Muscle of arm (tissue), 14 donors: ENCODE measurements at places on chromosomes 11 and 22. TPM values are rescaled to one million over a fixed set of nuclear protein-coding genes. Genes with fewer than 3 reads are reported as not detected.

GRCh38 chr11:123334925-123335324 lies 95.1 kb upstream of the GRAMD1B start:
- no peak for DNase-seq

DNA sequence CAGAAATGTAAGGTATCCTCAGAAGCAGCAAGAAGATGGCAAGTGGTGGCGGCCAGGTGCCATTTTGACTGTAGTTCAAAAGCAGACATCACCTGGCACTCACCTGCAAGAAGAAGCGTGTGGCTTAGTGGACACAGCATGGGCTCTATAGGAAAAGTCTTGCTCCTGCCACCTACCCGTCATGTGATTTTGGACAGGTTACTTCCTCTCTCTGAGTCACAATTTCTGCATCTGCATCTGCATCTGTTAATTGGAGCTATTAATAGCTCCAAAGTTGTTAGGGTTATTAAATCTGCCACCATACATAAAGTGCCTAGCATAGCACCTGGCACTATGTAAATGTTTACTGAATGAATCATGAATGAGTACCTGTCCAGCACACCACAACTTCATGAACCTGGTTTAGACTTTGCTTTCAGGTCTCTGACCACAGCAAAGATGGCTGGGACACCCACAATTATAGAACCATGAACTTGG lies 16.8 kb downstream of the RAB30 start:
- no peak for DNase-seq

DNA sequence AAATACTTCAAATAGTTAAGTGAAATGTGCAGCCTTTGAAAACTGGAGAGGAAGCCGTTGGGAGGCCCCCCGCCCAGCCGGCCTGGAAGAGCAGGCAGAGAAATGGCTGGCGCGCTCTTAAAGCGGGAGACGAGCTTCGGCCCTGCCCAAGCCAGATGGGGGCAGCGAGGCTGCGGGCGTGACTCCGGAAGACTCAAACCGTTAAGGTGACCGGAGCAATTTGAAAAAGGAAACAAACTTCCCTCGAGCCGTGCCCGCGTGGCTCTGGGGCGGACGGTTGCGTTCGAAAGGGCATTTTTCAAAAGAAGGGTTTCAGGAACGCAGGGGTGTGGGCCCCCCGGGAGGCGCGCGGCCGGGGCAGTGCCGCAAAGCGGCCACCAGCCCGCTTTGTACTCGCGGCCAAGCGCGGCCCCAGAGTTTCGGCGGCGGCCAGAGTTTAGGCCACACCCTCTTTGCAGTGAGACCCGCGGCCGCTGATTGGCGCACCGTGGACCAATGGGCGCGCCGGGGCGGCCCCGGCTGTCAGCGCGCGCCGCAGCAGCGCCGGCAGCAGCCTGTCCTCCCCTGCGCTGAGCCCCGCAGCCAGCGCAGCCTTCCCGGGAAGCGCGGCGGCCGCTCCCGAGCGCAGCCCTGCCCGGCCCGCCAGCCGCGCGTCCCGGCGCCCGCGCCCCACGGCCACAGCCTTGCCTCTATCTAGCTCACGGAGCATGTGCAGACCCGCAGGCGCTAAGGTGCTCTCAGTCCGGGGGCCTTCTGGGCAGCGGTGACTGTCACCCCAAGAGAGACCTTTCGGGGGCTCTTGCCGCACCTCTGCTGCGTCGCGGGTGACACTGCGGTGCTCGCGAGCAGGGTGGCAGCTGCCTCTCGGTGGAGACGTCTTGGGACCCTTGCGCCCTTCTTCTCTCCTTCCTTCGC lies at the start of gene NAV2:
Gene NAV2, plus strand, starts transcription at position 557 of the 915 bp plus-strand sequence. CDS start 859 bp downstream, outside the sequence.
- DNase-seq, result peak; percentile 90

GRCh38 chr22:47287516-47287915 lies 525.1 kb downstream of the TBC1D22A start:
- DNase-seq, result no peak

GRCh38 chr22:42904050-42904449 lies 47.0 kb upstream of the ARFGAP3 start:
- DNase-seq, result no peak

ROBO4 gene
- 27.7 TPM for polyA plus RNA-seq

JAML gene
- polyA plus RNA-seq, result 2.9 TPM

DNA sequence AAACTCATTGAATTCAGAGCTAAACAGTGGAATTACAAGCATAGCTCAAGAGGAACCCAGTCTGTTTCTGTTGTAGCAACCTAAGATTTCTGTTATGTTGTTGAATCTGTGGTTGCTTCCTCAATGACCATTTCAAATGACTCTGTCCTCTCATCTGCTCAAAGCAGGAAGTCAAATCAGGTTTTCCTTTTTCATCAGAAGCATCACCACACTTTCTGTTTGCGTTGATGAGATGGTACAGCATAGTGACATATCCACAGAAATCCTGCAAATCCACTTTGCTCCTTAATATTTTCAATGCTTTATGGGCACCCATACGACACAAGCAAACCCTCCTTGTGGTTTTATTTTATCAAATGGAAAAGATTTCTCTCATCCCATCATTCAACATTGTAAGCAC lies 12.6 kb upstream of the UCP2 start:
- DNase-seq, result no peak

DNA sequence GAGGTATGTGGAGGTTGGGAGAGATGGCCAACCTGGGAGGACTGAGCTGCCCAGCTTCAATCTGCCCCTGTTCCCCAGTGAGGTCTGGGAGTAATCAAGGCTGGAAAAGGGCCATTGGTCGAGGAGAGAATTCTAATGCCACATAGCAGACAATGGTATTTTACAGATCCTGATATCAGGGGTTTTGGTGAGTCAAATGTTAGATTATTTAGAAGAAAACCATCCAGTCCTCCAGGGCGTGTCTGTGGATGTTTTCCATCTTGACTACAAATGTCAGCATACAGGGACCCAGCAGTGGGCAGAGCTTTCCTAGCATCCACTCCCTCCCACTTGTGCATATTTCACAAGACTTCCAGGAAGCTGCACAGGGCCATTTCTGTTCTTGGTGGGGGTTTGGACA lies 107.9 kb downstream of the SCN3B start:
- DNase-seq, result no peak

MS4A3 gene
- polyA plus RNA-seq, result 4.7 TPM

LIF gene
- 1.7 TPM for polyA plus RNA-seq

GRCh38 chr11:91686281-91686680 lies 538.3 kb upstream of the FAT3 start:
- DNase-seq, result peak; percentile 73

- no peak for DNase-seq
Measured at GRCh38 chr11:77054084-77054483, 12.7 kb upstream of the CAPN5 start.

ACR gene
- polyA plus RNA-seq, result not detected
